Adipocyte (in vitro differentiated cells): ENCODE measurements at places on chromosomes 12 and 14.
A peak's percentile ranks its signal among the peaks of the same experiment; 100 is the strongest.

- DNase-seq: no peak
These were observed 80.2 kb upstream of the PTPRR start for GRCh38 chr12:71000748-71001147.

DNA sequence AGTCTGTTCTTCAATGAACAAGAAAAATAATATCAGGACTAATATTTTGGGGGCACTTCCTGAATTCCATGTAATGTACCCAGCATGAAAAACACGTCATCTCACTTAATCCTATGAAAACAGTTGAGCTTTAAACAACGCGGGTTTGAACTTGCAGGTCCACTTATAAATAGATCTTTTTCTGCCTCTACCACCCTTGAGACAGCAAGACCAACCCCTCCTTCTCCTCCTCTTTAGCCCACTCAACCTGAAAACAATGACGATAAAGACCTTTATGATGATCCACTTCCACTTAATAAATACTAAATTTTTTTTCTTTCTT is 203.9 kb upstream of the KRR1 start:
- DNase-seq: no peak

DNA sequence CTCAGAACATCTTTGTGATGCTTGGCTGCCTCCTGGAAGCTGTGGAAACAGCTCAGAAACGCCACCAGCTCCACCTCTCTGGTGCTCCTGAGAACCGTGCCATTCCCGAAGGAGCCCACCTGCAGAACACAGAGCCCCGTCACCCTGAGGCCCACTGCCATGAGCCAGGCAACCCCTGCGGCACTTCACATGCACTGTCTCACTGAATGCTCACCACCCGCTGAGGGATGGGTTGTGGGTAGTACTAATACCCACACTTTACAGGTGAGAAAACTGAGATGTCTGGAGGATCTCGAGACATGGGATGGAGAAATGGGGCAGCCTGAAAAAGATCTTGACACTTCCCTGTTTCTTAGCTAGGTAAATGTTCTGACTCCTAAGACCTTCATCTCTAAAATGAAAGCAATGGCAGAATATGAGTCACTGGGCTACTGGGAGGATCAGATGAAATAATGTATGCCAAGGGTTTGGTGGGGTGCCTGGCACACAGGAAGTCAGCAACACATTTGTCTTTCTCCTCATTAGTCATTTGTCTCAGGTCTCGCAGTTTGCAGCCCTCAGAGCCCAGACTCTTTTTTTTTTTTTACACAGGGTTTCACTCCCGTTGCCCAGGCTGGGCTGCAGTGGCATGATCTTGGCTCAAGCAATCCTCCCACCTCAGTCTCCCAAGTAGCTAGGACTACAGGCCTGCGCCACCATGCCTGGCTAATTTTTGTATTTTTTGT is 5.3 kb downstream of the OASL start:
- DNase-seq: peak; percentile 21

DNA sequence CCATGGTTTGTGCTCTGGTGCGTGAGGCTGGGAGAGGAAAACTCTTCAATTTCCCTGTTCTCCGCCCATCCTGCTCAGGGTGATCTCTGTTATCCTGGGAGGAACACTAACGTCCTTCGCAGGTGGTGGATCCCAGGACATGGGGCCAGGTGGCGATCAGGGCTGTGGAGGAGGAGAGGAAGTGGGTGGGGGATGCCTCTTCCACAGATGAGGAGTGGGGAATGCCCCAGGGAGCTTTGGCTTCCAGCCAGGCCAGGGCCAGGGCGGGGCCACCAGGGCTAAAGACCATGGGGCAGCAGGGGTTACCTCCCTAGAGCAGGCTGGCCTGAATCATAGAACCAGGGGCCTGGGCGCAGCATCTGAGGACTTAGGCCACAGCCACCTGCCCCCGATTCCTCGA is 3.3 kb upstream of the KRT75 start:
- DNase-seq: no peak

GRCh38 chr12:112962561-112962960 is 15.8 kb upstream of the OAS2 start:
- no peak for DNase-seq

- DNase-seq: no peak
These were observed 45.2 kb downstream of the ABCD2 start for GRCh38 chr12:39574378-39574777.
